ENCODE measurements at places on chromosomes 16 and 17.

- DNase-seq, result no peak
Measured at GRCh38 chr17:76968707-76969597, 100.7 kb downstream of the MGAT5B start.

- no peak for DNase-seq
Measured at GRCh38 chr17:1034652-1035210, 37.8 kb downstream of the TIMM22 start.

GRCh38 chr17:47847341-47848197, 3.4 kb downstream of the SP6 start:
- DNase-seq, result no peak

DNA sequence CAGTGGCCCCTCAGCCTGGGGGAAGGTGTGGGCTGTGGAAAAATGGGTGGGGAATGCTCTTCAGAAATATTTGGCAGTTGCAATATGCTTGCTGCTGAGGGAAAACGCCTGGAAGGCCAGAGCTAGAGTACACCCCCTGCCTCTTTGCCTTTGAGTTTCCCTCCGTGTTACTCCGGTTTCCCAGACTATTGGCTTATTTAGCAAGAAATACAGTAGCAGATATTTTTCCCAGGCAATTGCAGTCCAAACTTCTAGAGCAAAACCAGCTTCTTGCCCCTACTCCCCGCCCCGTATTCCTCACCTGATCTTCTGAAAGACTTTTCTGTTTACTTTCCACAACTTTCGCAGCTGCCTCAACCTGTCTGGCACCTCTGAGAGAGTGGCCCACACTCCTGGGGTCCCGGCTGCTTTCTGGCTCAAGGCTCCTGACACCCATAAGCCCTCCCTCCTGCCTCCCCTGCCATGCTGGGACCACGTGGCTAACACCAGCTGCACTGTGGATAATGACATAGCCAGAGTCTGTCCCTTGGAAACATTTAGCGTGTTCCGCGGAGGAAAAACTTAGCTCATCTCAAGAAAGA, 45.8 kb upstream of the HELZ start:
- DNase-seq, result no peak

GRCh38 chr17:82876602-82877379, 37.0 kb upstream of the ZNF750 start:
- peak; percentile 41 for DNase-seq

DNA sequence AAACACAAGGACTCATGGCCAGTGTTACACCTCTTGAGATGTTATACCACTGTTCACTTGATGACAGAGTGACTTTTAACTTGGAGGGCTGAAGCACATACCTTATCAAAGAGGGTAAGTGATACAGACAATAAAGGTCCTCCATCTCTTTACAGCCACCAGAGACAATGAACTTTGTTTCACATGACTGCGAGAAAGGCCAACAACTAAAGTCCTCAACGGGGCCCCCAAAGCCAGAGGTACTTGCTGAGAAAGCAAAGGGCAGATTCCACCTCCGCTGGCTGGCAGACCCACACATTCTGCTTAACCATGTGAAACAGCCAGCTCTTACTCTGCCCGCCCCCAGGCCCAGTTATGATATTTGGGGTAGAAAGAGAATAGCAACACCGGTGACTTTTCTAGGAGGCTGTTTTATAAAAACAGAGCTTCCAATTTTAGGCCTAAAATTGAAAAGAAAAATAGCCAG, 21.4 kb downstream of the DCUN1D3 start:
- DNase-seq, result no peak

- DNase-seq, result peak; percentile 92
Measured at GRCh38 chr16:67857547-67858233, 10.2 kb upstream of the CENPT start.

DNA sequence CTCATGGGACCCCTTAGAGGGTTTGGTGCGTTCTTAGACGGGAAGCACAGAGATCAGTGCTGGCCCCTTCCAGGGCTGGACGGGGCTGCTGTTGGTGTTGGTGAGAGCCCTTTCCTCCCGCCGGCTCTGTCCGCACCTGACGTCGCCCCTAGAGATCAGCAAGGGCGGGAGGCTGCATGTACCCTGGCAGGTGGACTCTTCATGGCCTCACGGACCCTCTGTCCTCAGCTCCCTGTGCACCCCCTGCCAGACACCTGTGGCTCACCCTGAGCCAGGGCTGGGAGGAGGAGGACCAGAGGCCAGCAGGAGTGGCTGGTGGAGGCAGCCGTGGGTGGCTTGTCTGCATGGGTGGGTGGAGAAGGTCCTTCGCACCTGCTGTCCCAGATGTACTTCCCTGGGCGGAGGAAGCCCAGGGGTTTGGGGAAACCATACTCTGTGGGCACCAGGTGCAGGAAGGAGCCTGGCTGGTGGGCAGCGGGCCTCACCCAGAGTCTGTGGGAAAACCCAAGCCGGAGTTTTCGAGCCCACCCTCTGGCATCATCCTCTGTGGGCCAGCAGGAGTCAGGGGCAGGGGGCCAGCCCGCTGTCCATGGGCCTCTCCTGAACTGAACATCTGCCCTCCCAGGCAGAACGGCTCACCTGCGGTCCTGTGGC, 348.6 kb downstream of the SEC14L1 start:
- no peak for DNase-seq

DNA sequence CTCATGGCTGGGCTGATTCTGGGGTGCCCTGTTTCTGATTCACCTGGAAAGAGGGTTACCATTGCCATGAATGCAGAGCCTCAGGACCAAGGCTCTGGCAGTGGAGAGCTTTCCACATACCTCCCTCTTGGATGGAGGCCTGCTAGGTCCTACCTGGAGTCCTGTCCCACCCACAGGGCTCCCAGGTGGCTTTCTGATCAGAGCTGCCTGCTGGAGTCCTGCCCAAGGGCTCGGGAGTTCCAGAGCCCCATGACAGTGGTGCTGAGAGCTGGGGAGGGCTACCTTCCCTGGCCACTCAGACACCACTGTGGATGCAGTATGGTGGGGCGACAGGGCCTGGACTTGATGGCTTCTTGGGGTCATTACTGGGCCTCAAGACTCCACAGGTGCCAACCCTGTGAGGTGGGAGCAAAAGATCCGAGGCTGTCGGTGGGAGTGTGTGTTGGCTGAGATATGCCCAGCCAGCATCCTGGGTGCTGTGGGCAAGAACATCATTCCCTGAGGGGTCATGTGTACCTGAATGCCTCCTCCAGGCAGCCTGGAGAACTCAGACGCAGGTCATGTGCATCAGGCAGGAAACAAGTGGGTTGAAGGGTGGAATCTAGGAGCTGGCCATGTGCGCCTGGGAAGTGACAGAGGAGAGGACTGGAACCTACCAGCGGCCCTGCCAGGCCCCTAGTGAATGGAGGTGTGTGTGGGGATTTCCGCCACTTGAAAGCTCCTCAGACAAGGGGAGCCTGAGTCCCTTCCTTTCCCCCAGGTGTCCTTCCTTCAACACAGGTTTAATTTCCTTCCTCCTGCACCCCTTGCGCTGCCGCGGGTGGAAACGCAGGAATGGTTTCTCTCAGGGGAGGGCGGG, 2.3 kb upstream of the WNT3 start:
- no peak for DNase-seq

DNA sequence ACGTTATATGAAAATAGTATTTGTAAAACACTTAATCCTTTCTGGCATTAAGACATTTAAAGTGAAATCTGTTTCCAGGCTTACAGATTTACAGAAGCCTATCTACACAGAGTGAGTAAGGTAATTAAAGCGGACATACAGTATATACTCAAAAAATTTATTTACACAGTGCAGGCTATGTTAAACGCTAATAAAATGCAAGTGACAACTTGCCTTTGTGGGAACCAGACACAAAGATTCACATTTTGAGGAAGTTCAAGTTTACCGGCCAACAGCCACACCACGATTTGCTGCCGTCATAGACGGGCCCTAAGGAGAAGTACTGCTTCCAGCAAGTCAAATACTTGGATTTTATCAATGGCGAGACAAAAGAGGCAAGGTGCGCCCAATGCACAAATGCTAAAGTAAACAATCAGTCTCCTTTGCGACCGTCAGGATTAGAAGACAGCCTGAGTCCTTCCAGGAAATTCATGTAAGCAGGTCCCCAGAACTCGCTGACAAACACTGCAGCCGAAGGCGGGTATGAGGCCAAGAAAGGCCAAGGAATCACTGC, 801 bp downstream of the VPS35 start:
- DNase-seq, result no peak

GRCh38 chr17:40338941-40339649, 25.4 kb downstream of the GJD3 start:
- no peak for DNase-seq

DNA sequence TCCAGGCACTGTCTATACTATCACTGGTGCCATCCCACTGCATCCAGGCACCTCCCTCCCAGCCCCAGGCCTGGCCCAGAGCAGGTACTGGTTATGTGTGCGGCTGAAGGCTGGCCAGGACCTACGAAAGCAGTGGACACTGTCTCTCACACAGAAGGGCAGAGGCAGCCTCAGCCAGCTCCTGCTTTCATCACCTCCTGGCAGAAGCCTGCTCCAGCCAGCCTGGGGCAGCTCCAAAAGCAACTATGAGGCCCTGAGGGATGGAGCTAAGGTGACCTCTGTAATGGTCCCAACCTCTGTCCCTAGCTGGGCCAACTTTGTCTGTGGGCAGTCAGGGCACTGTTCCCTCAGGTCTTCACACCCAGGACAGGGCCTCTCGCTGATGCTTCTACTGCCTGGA, 18.8 kb downstream of the HSD11B2 start:
- no peak for DNase-seq

GRCh38 chr16:71542377-71542776, 16.2 kb downstream of the CHST4 start:
- DNase-seq, result peak; percentile 60

DNA sequence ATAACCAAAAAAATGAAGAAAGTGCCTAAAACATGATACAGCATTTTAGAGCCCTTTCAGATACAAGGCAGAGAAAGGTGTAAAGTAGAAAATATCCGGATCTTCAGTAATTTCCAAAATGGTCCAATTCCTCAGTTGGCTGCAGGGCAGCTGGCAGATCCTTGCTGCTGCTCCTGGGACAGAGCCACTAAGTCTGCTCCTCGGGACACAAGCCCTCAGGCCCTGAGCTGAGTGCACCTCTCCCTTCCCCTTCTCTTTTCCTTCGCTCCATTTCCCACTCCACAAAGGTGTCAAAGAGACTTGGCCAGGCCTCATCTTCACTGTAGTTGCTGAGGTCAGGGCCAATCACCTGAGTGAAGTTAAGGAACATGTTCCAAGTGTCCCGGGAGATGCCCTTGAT, 40.5 kb downstream of the DCUN1D3 start:
- no peak for DNase-seq

DNA sequence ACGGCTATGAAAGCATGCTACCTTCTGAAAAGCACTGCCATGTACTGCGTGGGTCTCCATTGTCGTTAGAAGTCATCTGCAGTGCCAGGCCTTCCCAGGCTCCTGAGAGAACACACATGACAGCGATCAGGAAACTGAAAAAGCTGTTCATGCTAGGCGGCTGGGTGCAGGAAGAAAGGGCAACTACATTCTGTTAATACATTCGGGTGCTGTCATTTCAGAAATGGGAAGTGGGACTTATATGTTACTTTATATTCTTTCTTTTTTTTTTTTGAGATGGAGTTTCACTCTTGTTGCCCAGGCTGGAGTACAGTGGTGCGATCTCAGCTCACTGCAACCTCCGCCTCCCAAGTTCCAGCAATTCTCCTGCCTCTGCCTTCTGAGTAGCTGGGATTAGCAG, 19.9 kb downstream of the CFAP20 start:
- DNase-seq, result no peak

DNA sequence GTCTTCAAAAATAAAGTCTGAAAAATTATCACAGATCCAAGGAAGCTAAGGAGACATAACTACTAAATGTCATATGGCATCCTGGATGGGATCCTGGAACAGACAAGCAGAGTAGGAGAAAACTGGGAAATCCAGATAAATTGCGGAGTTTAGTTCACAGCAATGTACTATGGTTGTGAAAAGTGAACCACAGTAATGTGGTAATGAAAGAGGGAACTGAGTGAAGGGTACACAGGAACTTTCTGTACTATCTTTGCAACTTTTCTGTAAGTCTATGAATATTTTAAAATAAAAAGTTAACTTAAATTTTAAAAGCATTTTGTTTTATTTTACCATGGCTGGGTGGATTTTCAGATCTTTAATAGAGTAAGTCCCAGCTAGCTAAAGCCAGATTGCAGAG, 16.3 kb downstream of the SLFN12L start:
- no peak for DNase-seq

DNA sequence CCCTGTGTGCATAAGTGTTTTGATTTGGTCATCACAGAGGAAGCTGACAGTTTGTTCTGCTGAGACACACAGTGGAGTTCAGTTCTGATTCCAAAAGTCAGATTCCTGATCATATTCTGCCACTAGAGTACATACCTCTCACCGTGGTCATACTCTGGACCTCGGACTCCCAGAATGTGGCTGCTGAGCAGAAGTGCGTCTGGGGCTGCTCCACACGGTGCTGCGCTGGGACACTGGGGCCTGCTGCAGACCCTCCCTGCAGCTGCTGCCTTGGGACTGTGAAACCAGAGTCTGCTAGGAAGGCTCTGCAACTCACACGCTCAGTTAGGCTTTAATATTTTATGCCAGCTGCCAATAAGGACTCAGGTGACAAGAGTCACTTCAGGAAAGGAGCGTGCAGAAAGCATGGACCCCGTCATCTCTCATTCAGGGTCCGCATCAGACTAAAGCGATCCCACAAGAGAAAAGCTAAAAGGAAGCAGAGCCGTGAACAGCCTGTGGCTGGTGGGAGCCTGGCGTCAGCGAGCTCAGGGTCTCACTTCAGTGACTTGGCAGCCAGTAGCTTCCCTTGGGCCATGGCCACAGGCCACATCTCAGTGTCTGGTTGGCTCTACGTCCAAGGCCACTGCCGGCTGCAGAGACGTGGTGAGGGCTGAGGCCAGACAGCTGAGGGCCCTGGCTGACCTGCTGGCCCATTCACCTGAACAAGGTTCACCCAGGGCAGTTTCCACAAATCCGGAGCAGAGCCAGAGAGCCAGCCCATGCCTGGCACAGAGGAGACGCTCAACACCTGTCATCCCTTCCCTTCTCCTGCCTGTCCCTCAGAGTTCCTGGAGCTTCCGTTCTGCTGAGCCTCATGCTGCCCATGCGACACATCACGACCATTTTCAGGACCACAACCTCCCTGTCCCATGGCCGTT, 24.7 kb upstream of the KIFC3 start:
- DNase-seq, result no peak

DNA sequence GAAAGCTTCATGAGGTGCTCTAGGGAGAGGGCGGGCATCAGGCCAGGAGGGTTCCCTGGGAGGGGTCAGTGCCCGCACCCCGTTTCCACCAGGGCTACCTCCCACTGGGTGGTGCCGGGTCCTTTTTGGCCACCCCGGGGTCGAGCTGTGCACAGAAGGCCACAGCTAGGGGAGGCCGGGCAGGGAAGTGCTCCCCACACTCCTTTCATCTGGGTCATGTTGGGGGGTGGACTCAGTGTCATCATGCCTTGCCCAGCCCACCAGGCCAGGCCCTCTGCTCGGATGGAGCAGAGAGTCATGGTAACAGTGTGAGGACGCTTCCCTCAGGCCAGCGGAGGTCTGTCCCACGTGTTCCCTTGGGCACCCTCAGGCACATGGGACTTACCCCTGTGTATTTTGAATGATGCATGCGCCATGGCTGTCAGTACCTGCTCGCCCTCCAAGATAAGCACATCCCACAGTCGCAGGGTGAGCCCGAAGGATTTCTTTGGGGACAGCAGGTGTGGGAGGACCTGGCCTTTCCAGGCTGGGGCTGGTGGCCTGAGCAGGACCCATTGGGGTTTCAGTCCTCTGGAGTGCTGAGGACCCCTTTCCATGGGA, 46.4 kb downstream of the TNFRSF13B start:
- no peak for DNase-seq

- DNase-seq, result peak; percentile 37
Measured at GRCh38 chr16:56589141-56590039, at the start of gene MT3. TSS of gene MT3 (plus strand) at chr16:56589528. CDS start at chr16:56589591, 63 bp downstream.
